Stimulated activated naive B cell treated with anti-CD40 and anti-IgM and Interleukin-4, amounts not matched to agents 10 μg/mL and 1 μg/mL and 100 μg/mL, for 72 hours (primary cell): ENCODE measurements at places on chromosomes 7 and 10.

GRCh38 chr7:129750091-129750490, 138.6 kb downstream of the NRF1 start:
- DNase-seq = no peak

- no peak for DNase-seq
Measured at GRCh38 chr10:35520996-35521395, 84.1 kb upstream of the GJD4 start.

DNA sequence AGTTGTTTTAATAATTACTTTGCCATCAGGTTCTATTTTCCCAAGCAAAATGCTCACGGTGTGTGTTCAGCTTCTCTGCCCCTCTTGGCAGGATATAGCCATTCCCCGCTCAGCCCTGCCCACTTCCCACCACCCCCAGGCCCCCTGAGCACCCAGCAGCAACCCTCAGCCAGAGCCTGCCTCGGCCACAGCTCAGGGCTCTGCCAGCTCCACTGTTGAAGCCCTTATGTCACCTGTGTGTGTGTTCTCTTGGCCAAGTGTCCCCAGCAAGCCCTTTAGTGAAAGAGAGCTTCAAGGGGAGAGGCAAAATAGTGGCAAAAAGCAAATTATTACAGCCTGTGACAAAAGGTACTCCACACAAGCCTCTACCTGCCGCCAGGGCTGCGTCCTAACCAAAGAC, 275.3 kb downstream of the ADARB2 start:
- no peak for DNase-seq

- no peak for DNase-seq
Measured at GRCh38 chr7:16419859-16420258, 1.5 kb downstream of the CRPPA start.

GRCh38 chr10:46035923-46036849, 5.8 kb upstream of the NCOA4 start:
- DNase-seq = no peak

GRCh38 chr7:105713488-105714465, 132.5 kb upstream of the EFCAB10 start:
- no peak for DNase-seq

DNA sequence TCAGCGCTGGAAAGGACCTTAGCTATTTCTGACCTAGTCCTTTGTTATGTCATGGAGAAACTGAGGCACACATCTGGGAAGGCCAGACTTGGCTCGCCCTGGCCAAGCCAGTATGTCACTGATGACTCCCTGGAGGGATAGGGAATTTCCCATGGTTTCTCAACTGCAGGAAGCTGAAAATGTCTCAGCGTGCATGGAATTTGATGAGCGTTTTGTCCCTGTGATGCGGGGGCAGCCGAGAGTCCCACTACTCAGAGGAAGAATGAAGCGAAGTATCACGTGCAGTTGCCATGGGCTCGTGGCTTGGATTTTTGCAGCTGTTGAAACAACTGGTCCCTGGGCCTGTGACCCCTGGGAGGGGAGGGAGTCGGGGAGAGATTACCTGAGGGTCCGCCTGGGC, 44.8 kb downstream of the CLIP2 start:
- no peak for DNase-seq

GRCh38 chr10:9656386-9656785, 1361.3 kb upstream of the CELF2 start:
- no peak for DNase-seq

- DNase-seq = no peak
Measured at GRCh38 chr7:27191833-27192545, 7.0 kb upstream of the HOXA11 start.

GRCh38 chr10:56561336-56561735, 200.3 kb upstream of the ZWINT start:
- DNase-seq = no peak

GRCh38 chr7:95238252-95238943, 85.9 kb downstream of the PON1 start:
- no peak for DNase-seq

DNA sequence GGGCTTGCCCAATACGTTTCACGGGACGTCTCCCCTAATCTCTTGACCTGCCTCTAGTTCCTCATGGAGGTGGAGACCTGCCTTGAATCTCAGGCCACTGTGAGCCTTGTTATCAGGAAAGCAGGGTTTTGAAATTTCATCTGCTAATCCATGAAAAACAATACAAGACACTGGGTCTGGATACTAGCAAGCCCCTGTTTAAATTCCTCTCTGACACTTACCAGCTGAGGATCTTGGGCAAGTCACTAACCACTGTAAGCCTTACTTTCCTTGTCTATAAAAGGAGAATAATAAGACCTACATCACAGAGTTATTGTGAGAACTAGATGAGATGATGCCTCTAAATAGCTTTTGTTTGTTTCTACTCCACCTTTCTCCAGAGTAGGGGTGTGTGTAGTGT, 303.6 kb downstream of the FGFR2 start:
- DNase-seq = no peak

DNA sequence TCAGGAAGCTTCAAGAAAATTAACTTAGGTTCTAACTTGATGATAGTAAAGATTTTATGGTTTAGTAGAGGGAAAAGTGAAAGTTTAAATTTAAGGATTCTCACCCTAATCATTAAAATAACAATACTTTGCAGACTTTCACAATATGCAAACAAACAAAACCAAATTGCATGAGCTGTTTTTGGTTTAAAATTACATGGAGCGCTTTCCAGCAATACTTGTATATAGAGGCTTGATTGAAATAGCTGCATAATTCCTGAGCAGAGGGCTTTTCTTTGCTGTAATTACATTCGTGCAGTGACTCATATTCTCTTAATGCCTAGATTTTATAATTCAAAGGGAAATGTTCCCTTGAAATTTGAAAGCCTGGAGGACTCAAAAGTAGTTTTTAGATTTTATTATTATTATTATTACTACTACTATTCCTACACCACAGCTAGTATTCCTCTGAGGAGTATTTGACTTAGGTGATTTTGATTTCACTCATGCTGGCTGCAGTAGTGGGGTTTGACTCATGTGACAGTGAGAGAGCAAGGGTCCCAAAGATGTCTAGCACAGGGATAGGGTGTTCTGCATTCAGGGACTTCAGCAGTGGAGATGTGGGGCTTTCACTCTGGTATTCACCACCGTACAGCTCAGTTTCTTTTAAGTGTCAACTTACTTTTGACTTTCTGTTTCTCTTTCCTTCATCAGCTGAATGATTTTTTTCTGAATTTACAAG, 138.1 kb downstream of the ADAM22 start:
- no peak for DNase-seq

GRCh38 chr10:5500910-5501309, 1.5 kb upstream of the CALML5 start:
- no peak for DNase-seq

- no peak for DNase-seq
Measured at GRCh38 chr10:43402176-43402575, 6.8 kb downstream of the HNRNPF start.

DNA sequence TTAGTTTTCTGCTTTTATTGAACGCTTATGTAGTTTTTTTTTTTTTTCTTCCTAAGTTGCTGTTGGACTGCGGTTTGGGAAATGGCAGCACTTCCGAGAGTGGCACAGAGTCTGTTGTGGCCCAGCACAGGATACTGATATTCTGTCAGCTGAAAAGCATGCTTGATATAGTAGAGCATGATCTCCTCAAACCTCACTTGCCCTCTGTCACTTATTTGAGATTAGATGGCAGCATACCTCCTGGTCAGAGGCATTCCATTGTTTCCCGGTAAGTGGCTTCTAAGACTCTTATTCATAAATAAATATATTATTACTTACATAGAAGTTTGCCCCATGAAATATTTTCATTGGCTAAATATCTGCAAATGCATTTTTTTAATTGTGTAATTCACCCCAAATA, 101.1 kb downstream of the BTAF1 start:
- no peak for DNase-seq

DNA sequence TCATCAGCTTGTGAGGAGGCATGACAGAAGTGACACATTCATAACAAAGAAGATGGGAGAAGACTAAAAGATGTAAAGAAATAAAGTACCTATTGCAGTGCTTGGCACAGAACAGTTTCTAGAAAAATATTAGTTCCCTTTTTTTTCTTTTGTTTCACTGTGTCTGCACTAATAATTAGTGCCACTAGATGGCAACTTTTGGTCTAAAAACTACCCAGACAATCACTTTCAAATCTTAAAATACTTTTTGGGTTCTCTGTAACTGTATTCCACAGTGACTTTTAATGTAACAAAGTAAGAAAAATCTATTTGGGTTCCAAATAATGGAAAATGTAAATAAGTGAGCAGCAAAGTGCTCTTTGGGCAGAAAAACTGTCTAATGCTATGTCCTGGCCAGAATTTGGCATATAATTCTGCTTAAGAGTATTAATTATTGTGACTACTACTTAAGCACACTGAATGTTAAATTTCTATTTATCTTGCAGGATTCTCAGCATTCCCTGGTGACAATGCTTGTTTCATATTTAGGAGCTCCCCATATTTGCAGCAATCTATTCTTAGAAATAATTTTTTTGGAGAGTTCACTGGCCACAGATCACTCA, 134.8 kb upstream of the KIF5B start:
- no peak for DNase-seq

GRCh38 chr10:86522510-86522855, 891 bp upstream of the WAPL start:
- DNase-seq = no peak

DNA sequence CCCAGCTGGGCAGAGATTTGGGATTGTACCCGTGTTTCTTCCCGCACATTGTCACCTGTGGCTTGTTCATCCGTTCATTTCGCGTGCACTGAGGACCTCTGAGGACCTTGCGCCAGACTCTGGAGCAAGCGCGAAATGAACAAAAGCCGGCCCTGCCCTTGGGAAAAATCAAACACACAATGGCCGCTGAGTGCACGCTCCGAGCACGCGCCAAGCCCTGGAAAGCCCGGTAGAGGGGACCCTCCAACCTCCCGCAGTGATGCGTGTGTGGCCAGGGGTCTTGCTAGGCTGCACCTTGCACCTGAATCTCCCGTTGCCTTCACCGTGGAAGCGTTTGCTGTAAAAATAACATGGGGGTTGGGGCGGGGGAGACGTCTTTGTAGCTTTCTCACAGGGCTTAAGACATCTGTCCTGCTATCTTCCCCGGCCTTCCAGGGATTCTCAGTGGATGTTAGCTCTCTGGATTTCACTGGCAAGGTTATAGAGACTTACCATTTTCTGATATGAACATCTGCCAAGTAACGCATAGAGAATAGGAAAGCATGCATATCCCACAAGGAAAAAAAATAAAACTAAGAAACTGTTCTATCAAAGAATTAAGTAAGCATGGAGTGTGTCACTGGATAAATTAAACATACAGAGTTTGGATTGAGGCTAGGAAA, 37.3 kb downstream of the ZNF777 start:
- DNase-seq = no peak

DNA sequence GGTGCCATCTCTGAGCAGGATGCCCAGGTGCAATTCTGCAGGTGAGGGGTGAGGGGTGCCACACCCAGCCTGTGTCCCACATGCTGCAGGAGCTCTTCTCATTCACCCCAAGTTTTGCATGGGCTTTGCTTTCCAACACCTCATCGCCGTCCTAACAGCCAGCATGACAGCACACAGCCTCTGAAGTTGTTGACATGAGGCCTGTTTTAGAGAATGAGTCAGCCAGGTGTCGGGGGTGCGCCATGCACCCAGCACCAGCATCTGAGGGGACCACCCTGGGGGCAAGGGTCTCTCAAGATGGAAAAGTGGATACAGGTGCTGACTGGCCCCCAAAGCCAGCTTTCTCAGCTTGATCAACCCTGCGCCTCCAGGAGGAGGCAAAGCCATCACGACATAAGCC, 146.0 kb downstream of the GRID1 start:
- no peak for DNase-seq

DNA sequence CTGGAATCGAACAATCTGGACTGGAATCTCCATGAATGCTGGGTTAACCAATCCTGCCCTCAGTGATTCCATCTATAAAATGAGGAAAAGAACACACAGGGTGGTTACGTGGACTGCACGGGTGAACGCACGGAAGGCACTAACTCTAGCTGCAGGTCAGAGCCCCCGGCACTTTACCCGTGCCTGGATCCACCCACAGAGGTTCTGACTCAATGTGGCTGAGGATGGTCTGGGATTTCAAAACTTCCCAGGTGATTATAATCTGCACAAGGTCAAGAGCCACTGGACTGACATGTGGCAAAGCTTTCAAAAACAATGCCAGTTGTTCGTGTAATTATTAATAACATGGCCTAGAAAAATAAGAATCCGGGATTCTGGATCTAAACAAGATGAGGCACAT, 29.2 kb downstream of the KIAA1549 start:
- no peak for DNase-seq

DNA sequence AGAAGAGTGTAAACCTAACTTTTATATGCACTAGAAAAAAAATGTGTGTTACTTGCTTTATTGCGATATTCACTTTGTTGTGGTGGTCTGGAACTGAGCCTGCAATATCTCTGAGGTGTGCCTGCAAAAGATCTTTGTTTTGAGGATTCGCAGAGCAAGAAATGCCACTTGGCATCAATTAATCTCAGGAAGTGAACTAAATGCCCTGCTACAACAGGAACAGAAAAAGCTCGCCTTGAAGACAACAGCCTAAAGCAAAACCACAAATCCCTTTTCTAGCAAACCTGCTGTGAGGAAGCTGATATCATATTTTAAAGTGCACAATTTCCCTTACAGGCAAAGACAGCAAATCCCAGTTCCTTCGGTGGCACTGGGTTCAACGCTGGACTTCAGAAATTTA, 675.8 kb downstream of the KCNMA1 start:
- DNase-seq = no peak

DNA sequence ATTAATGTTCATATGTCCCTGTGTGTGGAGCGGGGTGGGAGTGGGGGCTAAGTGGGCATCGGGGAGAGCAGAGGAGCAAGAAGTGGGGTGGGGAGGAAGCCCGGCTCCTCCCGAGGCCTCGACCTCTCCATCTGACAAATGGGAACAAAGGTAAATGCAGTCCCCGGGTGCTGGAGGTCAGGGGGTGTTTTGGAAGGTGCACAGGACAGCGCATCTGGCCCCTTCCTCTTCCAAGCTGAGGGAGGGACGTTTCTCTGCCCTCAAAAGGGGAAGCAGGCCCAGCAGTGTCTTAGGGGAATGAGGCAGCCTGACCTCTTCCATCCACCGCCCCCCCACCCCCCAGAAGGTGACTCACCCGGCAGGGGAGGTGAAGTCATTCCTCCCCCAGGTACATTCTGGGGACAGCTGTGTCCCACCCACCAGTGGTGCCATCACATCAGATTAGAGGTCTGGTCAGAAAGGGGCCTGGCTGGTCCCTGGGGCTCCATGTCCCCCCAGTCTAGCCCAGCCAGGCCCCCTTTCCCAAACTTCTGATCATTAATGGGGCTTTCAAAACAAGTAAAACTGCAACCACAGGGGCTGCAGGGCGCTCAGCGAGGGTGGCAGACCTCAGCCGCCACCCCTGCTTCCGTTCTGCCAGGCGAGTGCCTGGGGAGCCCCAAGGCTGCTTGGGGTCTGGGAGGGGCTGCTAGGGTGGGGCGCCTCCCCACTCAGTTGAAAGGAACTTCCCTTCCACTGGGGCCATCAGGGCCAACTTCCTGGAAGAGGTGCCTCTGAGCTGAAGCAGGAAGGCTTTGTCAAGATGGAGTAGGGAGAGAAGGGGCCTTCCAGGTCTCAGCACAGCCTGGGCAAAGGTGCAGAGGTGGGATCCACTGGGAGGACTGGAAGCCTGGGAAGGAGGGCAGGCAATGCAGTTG, 10.8 kb downstream of the LFNG start:
- DNase-seq = peak; percentile 82
